ENCODE measurements at places on chromosomes 7 and 10. TPM values are rescaled to one million over a fixed set of nuclear protein-coding genes. Genes with fewer than 3 reads are reported as not detected.

TRPV5 gene
- total RNA-seq = not detected

GUSB gene
- total RNA-seq = 50.8 TPM

LRCH4 gene
- total RNA-seq = 121 TPM

DNA sequence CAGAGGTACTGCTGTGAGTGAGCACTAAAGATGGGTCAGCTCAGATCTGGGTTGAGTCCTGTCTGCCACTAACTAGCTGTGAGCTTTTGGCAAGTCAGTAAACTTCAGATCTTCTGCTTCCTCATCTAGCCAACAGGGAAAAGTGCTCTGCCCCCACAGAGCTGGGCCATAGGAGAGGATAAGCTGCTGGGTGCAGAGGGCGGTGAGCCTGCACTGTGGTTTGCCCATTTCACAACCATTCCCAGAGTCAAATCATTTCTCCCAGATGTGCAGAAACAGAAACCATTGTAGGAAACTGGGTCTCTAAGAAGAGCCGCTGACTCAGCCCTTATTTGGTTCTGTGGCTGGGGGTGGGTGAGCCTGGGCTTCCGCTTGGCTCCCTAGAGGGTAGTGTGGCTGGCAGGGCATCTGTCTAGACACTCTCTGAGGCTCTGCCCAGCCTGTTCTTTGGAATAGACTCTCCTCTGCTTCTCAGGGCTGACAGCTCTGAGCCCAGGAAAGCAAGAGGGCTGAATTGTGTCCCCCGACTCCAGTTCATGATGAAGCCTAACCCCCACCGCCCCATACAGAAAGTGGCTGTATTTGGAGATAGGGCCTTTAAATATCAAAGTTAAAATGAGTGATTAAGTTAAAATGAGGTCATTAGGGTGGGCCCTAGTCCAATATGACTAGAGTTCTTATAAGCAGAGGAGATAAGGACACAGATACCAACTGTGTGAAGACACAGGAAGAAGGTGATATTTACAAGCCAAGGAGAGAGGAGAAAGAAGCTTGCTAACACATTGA is 29.5 kb upstream of the ARHGAP22 start:
- peak; percentile 72 for DNase-seq

DNA sequence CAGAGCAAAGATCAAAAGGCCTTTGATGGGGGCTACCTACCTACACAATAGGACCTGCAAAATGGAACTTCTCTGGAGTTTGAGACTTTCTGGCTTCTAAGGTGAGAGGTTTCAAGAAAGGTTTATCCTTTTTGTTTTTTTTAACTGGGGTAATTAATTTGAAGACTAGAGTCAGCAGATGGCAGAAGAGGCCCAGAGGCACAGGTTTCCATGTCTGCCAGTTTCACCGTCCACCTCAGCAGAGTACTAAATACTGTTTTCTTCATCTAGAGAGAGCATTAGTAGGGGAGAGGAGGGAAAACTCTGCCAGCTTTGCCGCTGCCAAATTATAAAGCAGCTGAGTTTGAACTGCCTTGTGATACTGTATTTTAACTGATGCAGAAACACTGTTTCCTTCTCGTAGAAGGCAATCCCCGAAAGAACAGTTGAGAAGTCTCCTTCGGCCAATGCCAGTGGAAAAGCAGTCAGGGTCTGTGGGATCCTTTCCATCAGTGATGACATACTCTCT is 138.7 kb downstream of the SLC25A13 start:
- no peak for DNase-seq

DNA sequence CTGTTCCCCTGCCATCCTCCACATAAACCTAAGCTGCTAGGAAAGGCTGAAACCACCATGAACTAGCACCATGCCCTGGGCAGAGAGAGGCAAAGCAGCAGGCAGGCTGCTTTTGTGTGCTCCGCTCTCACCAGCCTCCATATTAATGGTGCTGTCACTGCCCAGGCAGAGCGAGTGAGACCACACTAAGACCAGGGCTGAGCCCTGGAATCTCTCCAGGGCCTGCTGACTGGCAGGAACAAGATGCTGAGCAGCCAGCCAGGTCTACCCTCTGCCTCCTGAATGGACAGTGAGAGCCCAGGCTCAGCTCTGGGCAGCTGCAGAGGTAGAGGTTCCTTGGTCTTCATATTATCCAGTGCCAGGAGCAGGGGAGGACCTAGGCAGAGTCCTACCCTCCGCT is 1.6 kb upstream of the CRHR2 start:
- DNase-seq = no peak

GRCh38 chr7:93148144-93148543 is at the start of gene SAMD9L:
TSS of gene SAMD9L (minus strand) at chr7:93148385. CDS start at chr7:93135971, 12,414 bp downstream.
- no peak for DNase-seq

GRCh38 chr10:104080762-104081161 is 4.9 kb downstream of the COL17A1 start:
- DNase-seq = no peak

DNA sequence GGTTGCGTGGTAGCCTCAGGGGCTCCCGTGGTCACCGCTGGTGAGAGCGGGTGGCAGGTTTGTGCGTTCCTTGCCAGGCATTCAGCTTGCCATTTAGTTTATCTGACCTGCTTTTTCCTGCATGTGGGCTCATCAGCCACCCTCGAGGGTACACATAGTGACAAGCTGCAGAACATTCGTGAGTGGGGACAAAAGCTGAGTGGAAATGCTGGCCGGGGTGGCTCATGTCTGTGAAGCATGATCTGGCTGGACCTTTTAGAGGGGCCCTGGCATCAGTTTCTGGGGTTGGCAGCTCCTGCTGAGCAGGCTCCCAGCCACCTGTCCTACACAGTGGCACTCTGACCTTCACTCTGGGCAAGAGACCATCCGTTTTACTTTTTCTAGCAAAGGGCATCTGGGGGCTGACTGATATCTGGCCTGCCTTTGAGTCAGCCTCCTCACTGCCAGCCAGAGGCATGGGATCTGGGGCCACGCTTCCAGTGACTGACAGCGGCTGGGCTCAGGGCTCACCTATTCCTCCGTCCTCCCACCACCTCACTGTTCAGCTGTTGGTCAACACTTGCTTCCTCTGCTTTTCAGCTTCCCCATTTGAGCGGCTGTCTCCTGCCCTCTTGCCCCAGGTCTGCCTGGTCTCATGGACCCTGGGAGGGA is 75.0 kb downstream of the LANCL2 start:
- no peak for DNase-seq

- no peak for DNase-seq
Measured at GRCh38 chr10:79628988-79629954, 18.5 kb downstream of the SFTPA1 start.

- no peak for DNase-seq
Measured at GRCh38 chr10:102313221-102313896, 68.0 kb downstream of the GBF1 start.
